ENCODE measurements at places on chromosomes 16 and 17. TPM values are rescaled to one million over a fixed set of nuclear protein-coding genes. Genes with fewer than 3 reads are reported as not detected.

The SCGB1C2 gene
- total RNA-seq, result not detected

The HP gene
- 1.8 TPM for total RNA-seq

The DNAJA3 gene
- total RNA-seq, result 52.4 TPM

The CHAD gene
- not detected for total RNA-seq

The KRTAP9-2 gene
- total RNA-seq, result not detected
